ENCODE measurements at places on chromosomes 12 and 14.

DNA sequence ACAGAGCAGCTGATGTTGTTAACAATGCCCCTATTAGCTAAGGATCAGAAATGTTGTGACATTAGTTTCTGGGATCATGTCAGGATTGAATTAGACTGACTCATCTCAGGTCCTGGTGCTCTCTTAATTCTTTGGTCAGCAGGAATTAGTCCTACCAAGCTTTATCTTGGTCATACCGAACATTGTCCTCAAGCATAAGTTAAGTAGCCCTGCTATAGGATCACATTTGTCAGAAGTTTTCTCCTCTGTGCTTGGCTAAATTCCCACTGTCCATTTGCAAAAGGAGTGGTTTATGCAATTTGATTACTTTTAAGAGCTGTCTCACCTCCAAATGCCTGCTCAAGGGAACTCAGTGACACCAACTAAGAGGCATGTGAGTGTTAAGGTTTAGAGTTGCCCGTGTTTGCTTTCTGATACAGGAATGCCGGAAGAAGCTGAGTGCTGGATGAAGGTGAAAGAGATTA is 48.4 kb upstream of the IFNG-AS1 start:
- no peak for DNase-seq

DNA sequence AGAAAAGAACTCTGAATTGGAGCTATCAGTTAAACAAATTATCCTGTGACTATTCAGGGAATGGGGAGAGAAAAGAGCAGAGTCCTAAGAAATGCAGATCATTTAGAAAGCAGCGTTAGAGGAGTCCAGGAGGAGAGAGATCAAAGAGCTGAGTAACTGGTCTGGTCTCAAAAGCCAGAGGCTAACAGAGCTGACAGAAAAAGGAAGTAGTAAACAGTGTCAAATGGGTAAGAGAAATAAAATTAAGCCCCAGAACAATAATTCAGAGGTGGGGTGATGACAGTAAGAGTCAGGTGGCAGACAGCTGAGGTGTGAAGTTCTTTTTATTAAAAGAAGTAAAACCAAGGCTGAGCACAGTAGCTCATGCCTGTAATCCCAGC is 19.3 kb downstream of the GXYLT1 start:
- DNase-seq = no peak

DNA sequence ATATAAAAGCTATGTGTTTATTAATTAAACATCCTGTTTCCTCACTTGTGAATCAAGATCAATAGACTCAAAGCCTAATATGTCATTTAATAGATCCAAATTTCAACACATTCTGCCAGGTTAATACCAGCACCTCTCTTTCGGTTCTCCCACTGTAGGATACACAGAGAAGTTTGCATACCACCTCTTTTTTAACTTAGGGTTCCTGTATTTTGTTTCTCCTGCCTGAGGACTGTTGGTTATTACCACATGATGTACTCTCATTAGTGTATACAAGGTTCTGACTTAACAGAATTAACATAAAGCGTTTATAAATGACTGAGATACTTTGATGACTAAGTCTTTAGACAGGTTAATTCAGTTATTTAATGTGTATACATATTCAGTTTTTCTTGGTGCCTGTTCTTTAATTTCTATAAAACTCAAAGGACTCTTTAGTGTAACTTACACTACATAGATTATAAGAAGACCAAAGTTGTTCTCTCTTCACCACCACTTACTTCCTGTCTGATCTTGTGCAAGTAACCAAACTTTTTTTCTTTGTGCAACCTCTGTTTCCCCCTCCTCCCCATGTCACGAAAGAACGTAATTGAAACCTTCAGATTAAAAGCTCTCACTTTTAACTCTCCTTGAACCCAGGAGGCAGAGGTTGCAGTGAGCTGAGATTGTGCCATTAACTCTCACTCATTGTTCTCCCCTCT is 89.8 kb upstream of the DNM1L start:
- no peak for DNase-seq

DNA sequence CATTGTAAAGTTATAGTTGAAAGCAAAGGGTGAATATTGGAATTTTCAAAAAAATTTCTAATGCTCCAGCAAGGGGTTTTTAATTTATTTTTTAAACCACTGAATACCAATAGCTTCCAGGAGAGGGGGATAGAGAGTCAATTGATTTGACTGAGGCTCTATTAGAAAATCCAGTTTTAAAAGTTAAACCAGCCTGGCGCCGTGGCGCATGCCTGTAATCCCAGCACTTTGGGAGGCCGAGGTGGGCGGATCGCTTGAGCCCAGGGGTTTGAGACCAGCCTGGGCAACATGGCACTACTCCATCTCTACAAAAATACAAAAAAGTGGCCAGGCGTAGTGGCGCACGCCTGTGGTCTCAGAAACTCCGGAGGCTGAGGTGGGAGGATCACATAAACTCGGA is 150.1 kb downstream of the SLC38A4 start:
- DNase-seq = no peak
